T-helper 2 cell treated with Interferon-gamma antibody and Interleukin-4, amounts not matched to agents 5 μg/mL and 100 μg/mL, for 36 hours (primary cell): ENCODE measurements at places on chromosomes 3 and 15.

- no peaks in the 10 kb centered on the region for H3K4me1 ChIP-seq
- H3K27me3 ChIP-seq, result peaks cover 5% of the 10 kb centered on the region
- no peak overlapping the region for H3K4me3 ChIP-seq
- no peaks in the 10 kb centered on the region for H3K36me3 ChIP-seq
These were observed 88.4 kb upstream of the TNFAIP8L3 start for GRCh38 chr15:51183076-51183475.

DNA sequence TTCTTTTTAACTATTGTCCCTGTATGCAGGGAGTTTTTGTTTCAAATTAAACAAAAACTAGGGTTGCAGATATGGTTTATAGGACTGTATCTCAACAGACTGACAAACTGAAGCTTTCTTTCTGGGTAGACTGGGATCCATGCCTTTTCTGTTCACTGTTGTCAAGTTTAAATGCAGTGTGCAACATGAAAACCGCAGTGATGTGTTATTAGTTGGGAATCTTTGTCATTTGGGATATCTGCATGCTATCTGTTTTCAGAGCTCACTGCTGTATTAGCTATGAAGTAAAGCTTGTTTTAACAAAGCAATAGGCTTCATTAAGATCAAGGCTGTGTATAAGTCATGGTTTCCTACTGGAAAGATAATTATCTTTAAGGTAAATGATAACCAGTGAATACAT, 21.4 kb upstream of the MCF2L2 start:
- H3K4me3 ChIP-seq, result no peak overlapping the region
- peaks cover 7% of the 10 kb centered on the region for H3K36me3 ChIP-seq
- no peaks in the 10 kb centered on the region for H3K27me3 ChIP-seq
- peaks cover 16% of the 10 kb centered on the region for H3K4me1 ChIP-seq
- H3K27ac ChIP-seq, result no peak overlapping the region

DNA sequence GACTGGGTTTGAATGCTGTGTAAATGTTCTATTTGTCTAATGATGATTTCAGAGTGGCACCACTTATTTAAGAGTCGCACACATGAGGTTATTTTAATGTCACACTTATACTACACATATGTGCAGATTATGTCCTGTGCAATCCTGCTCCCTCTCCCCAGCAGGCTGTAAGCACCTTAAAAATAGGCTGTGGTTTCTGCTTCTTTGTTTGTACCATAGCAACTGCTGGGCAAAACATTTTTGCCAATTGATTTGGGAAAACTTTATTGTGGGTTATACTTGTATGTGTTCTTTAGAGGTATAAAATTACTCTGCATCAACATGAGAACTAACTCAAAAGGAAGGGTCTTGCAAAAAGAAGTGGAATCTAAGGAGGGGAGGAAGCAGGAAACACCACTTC, 318.5 kb downstream of the NTRK3 start:
- no peaks in the 10 kb centered on the region for H3K36me3 ChIP-seq
- no peaks in the 10 kb centered on the region for H3K4me1 ChIP-seq
- H3K4me3 ChIP-seq, result no peak overlapping the region

GRCh38 chr15:89781891-89782618, 5.9 kb downstream of the MESP2 start:
- H3K27me3 ChIP-seq, result peaks cover 12% of the 10 kb centered on the region
- no peak overlapping the region for H3K27ac ChIP-seq

- H3K4me3 ChIP-seq, result no peak overlapping the region
- peaks cover 17% of the 10 kb centered on the region for H3K36me3 ChIP-seq
- H3K27ac ChIP-seq, result no peak overlapping the region
These were observed 2.8 kb upstream of the SMCO1 start for GRCh38 chr3:196517919-196518318.

DNA sequence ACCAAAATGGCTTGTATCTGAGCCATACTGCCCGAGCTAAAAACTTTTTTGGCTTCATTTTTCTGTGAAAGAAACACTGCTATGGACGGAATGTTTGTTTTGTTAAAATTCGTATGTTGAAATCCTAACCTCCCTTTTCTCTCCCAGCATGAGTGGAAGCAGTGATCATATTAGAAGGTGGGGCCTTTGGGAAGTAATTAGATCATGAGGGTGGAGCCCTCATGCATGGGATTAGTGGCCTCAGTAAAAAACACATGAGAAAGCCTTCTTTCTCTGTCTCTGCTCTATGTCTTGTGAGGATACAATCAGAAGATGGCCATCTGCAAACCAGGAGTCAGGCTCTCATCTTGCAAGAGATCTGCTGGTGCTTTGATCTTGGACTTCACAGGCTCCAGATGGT, 7.4 kb upstream of the FNDC3B start:
- no peaks in the 10 kb centered on the region for H3K27me3 ChIP-seq
- H3K27ac ChIP-seq, result no peak overlapping the region
- H3K4me3 ChIP-seq, result no peak overlapping the region
- peaks cover 6% of the 10 kb centered on the region for H3K4me1 ChIP-seq
- DNase-seq, result no peak

GRCh38 chr3:55668359-55668758, 181.3 kb upstream of the WNT5A start:
- H3K27ac ChIP-seq, result no peak overlapping the region
- no peaks in the 10 kb centered on the region for H3K4me1 ChIP-seq
- no peak overlapping the region for H3K4me3 ChIP-seq
- DNase-seq, result no peak
- H3K36me3 ChIP-seq, result no peaks in the 10 kb centered on the region

GRCh38 chr3:141039589-141039988, 11.6 kb upstream of the SPSB4 start:
- no peaks in the 10 kb centered on the region for H3K4me1 ChIP-seq
- H3K27me3 ChIP-seq, result peaks cover 16% of the 10 kb centered on the region
- DNase-seq, result no peak

DNA sequence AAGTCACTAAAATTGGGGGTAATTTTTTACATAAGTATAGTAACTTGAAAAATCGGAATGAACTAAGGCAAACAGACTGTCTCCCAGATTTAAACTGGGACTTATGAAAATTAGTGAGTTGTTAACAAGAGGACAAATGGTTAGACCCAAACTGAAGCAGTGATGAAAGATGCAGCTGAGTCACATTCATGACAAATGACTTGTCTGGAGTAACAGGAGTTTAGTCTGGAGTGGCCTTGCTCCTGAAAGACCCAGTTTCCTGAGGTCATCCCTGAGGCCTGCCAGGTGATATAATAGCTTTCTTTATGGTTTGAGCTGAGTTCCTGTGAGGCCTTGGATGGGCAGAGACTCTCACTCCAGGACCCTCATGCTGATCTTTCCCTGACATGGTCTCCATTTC, 9.6 kb upstream of the CTDSPL start:
- H3K4me1 ChIP-seq, result peaks cover 1% of the 10 kb centered on the region
- peaks cover 2% of the 10 kb centered on the region for H3K36me3 ChIP-seq
- no peak for DNase-seq
- no peaks in the 10 kb centered on the region for H3K27me3 ChIP-seq
- no peak overlapping the region for H3K4me3 ChIP-seq

- no peaks in the 10 kb centered on the region for H3K36me3 ChIP-seq
- no peaks in the 10 kb centered on the region for H3K4me1 ChIP-seq
- DNase-seq, result no peak
- no peak overlapping the region for H3K4me3 ChIP-seq
- peaks cover 35% of the 10 kb centered on the region for H3K27me3 ChIP-seq
These were observed 15.3 kb upstream of the ROPN1 start for GRCh38 chr3:124007186-124007585.

DNA sequence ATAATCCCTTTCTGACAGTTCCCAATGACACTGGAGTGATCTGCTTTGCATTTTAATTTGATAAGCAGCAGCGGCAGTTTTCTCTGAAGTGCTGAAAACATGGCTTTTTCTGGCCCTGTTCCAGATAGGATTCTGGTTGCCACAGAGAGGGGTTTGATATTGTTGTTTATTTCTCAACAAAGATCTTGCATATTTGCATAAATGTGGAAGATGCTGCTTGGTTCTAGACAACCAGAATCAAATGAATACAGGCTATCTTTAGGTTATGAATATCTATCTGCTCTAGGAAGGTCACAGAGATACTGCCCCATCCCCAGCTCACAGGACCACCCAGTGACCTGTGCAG, 137.1 kb downstream of the ZNF609 start:
- peaks cover 56% of the 10 kb centered on the region for H3K4me1 ChIP-seq
- H3K27ac ChIP-seq, result peak overlapping the region; percentile 93
- no peaks in the 10 kb centered on the region for H3K27me3 ChIP-seq
- DNase-seq, result no peak
- H3K4me3 ChIP-seq, result peak overlapping the region; percentile 89
